ENCODE measurements at places on chromosomes 13 and 19.
A peak's percentile ranks its signal among the peaks of the same experiment; 100 is the strongest.

GRCh38 chr19:29211562-29212355 lies 1.2 kb downstream of the UQCRFS1 start:
- DNase-seq: peak; percentile 22

DNA sequence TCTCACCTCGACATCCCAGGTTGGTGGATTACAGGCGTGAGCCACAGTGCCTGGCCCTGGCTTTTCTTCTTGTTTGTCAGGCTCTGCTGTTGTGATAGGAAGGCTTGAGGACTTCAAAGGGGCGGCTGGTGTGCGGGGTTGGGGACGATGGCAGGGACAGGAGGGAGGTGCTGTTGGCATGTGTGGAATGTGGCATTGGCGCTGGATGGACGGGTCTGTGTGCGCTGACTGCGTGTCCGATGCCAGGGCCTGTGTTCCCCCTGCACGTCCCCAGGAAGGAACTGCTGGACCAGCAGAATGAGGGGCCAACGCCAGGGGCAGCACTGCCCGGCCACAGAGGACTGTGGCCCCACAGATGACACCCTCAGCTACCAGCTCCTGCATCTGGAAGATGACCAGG lies 12.7 kb upstream of the PTBP1 start:
- DNase-seq: no peak

GRCh38 chr19:54345938-54346386 lies 7.0 kb upstream of the LILRA4 start:
- no peak for DNase-seq

GRCh38 chr13:44797685-44798084 lies 191.6 kb downstream of the NUFIP1 start:
- DNase-seq: no peak

DNA sequence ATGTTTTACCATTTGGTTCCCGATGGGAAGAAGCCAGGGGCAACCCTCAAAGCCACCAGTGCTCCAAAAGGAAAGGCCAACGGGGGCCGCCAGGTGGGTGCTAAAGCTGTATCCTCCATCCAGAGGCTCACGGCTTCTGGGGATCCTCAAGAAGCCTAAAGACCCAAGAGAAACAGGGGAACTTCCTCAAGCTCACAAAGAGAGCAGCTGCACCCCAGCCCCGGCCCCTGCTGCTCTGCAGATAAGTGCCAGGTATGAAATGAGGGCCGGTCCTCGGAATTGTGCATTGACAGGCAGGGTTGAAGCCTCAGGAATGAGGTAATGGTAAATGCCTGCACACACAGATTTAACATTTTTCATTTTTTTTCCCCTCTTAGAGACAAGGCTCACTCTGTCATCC lies 8.0 kb upstream of the POP4 start:
- DNase-seq: no peak
